ENCODE measurements at places on chromosomes 1 and 21.

GRCh38 chr1:76581712-76582111, 285.6 kb upstream of the ST6GALNAC5 start:
- no peak for DNase-seq

DNA sequence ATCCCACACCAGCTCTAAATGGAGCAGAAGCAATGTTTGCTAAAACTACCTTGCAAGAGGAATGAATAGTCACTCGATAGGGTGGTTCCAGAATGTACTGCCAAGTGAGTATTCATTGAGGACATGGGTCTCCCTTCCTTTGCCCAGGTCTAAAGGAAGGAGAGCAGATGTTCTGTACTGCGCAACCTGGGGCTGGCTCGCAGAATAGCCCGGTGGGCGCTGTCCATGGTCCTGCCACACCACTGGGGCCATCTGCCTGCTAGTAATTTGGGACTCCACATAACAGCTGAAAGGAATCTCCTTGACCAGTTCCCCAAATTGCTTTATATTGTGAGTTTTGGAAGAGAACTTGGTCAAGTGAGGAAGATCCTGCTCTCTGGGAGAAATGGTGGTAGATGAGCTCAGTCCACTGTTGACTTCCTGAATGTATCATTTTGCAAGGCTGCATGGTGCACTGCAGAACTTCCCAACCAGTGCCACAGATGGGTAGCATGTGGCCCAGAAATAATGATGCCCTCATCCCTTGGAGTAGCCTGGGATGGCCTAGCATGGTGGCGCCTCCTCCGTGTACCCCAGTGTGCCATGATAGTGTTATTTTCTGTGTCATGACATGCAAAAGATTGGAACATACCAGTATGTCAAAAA, 5.7 kb downstream of the SLC6A17 start:
- peak; percentile 74 for DNase-seq

DNA sequence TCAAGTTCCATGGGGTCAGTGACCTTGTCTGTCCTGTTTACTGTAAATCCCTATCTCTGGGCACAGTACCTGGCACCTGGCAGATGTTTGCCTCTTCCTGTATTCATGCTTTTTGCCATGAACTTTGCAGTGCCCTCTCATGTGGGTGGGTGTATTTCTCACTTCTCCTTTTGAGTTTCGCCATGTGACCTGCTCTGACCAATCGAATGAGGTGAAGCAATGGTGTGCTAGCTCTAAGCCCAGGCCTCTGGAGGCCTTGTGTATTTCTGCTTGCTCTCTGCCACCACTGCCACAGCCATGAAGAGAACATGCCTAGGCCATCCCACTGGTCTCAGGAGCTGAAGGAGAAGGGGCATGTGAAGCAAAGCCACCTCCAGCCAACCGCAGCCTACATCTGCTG, 185.5 kb upstream of the ZC3H12A start:
- DNase-seq: no peak

GRCh38 chr21:18832950-18833349, 429.4 kb upstream of the TMPRSS15 start:
- DNase-seq: peak; percentile 8

- DNase-seq: no peak
These were observed 268.8 kb upstream of the CSF3R start for GRCh38 chr1:36751525-36751924.

DNA sequence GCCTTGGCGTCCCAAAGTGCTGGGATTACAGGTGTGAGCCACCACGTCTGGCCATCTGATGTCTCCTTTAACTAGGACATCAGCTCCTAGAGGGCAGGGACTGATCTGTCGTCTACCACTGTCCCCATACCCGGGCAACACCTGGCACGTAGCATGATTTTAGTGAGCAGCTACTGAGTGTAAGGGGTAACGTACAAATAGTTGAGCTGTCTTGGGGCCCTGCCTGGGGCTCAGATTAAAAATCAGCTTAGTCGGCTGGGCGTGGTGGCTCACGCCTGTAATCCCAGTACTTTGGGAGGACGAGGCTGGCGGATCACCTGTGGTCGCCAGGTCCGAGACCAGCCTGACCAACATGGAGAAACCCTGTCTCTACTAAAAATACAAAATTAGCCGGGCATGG, 1.8 kb downstream of the SRM start:
- DNase-seq: no peak

- no peak for DNase-seq
These were observed 489 bp downstream of the ACOT11 start for GRCh38 chr1:54548389-54549044.

- no peak for DNase-seq
These were observed 31.4 kb downstream of the IQGAP3 start for GRCh38 chr1:156540955-156541354.

GRCh38 chr1:19479351-19480120, 5.8 kb downstream of the CAPZB start:
- DNase-seq: no peak

DNA sequence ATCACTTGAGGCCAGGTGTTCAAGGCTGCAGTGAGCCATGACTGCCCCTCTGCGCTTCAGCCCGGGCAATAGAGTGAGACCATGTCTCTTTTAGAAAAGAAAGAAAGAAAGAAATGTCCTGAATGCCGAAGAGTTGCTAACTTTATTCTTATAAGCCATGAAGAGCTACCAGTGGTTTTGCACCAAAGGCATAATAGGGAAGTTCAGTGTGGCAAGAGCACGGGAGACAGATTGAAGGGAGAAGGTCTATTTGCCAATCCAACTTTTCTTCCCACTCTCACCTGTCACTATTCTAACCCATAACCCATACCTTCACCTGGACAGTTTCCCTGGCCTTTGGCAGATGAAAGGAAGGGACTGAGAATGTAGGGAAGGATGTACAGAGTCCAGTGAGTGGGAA, 4.4 kb upstream of the PEA15 start:
- DNase-seq: no peak

- DNase-seq: no peak
These were observed 239.9 kb upstream of the IRF2BP2 start for GRCh38 chr1:234849832-234850231.

DNA sequence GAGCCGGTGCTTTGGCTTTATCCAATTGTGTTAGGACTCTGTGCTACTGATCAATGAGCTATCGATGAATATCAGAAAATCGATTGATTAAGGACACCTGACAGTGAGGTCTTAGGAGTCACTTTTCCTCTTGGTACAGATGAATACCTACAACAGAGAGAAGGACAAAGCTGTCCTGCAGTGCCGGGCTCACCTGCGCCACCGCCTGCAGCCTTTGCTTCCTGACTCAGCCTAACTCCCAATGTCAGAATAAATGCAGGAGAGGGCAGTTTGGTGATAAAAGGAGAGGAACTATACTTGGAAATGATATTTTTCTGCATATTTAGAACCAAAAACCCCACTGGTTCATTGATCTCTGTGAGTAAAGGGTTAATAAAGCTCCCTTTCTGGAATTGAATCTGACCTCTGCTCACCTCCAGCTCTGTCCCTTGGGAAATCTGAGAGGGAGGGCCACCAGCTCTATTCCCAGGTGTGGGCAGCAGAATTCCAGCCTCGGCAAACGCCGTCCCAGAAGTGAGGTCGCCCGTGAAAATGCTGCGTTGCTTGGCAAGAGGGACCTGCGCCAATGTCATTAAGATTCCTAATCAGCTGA, 39.3 kb downstream of the POFUT2 start:
- DNase-seq: no peak

- no peak for DNase-seq
These were observed 81.5 kb downstream of the STUM start for GRCh38 chr1:226629896-226630550.

DNA sequence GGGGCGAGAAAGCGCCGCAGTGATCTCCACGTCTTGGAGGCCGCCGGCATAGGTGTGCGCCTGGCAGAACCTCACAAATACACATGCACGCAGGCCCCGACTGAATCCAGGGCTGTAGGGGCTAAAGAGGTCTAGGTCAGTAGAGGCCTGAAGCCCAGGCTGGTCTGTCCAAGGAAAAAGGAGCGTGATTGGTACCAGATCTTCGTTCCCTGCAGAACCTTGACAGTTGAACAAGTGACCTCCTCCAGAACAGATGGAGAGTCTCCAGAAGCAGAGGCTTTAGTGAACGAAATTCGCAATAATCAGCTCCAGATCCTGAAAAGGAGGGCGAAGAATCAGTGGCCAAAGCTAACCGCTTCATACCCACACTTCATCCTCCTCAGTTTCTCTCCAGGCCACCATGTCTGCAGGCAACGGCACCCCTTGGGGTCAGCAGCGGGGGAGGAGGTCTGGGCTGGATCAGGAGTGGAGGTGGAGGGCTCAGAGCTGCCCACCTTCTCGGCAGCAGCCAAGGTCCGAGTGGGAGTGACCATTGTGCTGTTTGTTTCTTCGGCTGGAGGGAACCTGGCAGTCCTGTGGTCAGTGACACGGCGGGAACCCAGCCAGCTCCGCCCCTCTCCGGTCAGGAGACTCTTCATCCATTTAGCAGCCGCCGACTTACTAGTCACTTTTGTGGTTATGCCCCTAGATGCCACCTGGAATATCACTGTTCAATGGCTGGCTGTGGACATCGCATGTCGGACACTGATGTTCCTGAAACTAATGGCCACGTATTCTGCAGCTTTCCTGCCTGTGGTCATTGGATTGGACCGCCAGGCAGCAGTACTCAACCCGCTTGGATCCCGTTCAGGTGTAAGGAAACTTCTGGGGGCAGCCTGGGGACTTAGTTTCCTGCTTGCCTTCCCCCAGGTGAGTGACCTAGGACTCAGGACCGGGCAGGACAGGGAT, 749 bp upstream of the PEX11B start:
- DNase-seq: peak; percentile 41

DNA sequence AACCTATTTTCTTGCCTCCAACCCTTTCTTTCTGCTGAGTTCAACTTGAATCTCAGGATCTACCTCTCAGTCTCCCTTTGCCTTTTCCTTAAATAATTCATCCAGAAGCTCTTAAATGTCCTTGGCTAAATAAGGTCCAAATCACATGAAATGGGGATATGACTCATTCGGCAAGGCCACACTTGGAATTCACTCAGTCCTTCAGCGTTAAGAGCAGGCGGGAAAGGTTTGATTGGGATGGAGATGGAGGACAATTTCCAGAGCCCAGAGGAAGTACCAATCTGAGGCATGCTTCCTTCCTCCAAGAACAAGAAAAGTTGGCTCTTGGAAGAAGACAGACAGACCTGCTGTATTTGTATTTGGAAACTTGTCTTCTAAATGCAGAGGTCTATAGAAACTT, 128.5 kb downstream of the PROX1 start:
- no peak for DNase-seq

GRCh38 chr1:229133811-229134210, 137.1 kb upstream of the RAB4A start:
- DNase-seq: no peak

Data from adipocyte (in vitro differentiated cells).